H1 (cell line): ENCODE measurements at places on chromosomes 4 and X. TPM values are rescaled to one million over a fixed set of nuclear protein-coding genes. Genes with fewer than 3 reads are reported as not detected.

DNA sequence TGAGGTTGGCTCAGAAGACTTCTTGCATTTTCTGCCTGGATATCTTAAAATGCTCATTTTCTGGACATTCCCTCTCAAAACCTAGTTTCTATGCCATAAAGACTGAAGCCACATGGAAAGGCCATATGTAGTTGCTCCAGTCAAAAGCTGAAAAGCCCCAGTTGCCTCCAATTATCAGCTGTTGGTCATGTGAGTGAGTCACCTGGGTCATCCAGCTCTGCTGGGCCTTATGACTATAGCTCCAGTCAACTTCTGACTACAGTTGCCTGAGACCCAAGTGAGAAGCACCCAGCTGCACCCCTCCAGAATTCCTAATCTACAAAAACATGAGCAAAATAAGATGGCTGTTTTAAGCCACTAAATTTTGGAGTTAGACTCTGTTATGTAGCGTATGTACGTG, 41.9 kb downstream of the HELQ start:
- H3K4me3 ChIP-seq = no peak overlapping the region
- no peaks in the 10 kb centered on the region for H3K36me3 ChIP-seq
- no peak for DNase-seq

- peak; percentile 7 for DNase-seq
- H3K27me3 ChIP-seq = no peaks in the 10 kb centered on the region
- no peak overlapping the region for H3K4me3 ChIP-seq
- H3K27ac ChIP-seq = no peak overlapping the region
- H3K4me1 ChIP-seq = no peaks in the 10 kb centered on the region
Measured at GRCh38 chrX:105226499-105226898, 6.0 kb upstream of the TEX13A start.

Gene RHOXF2
- total RNA-seq = not detected in 2 replicates

- no peak overlapping the region for H3K4me3 ChIP-seq
- H3K27ac ChIP-seq = no peak overlapping the region
- H3K4me1 ChIP-seq = 0 out of 2 replicates have a peak, but pooled peaks cover 3% of the 10 kb centered on the region
- H3K27me3 ChIP-seq = no peaks in the 10 kb centered on the region; the same call in 1 of the 2 replicates
- no peak for DNase-seq
Measured at GRCh38 chr4:110902500-110902899, 279.6 kb upstream of the PITX2 start.

DNA sequence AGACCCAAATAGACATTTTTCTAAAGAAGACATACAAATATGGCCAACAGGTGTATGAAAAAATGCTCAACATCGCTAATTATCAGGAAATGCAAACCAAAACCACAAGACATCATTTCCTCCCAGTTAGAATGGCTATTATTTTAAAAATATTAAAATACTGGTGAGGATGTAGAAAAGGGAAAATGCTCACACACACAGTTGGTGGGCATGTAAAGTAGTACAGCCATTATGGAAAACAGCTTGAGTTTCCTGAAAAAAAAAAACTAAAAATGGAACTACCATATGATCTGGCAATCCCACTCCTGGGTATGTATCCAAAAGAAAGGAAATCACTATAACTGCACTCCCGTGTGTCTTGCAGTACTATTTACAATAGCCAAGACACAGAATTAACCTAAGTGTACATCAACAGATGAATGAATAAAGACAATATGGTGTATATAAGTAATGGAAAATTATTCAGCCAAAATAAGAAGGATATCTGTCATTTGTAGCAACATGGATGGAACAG, 128.9 kb upstream of the DKK2 start:
- no peak for DNase-seq
- no peaks in the 10 kb centered on the region for H3K36me3 ChIP-seq
- H3K4me1 ChIP-seq = no peaks in the 10 kb centered on the region
- H3K27ac ChIP-seq = no peak overlapping the region
- no peak overlapping the region for H3K4me3 ChIP-seq

DNA sequence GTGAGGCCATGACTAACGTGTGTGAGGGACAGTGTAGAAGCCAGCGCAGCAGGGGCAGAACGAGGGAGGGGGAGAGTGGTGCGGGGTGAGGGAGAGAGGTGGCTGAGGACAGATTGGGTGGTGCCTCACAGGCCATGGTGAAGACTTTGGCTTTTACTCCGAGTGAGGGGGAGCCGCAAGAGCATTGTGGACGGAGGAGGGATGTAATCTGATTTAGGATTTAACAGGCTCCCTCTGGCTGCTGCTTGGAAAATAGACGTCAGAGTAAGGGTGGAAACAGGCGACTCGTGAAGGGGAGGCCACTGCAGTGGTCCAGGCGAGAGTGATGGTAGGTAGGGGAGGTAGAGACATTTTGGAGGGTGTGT, 13.0 kb downstream of the PPP1R3F start:
- no peaks in the 10 kb centered on the region for H3K27me3 ChIP-seq
- no peak for DNase-seq
- no peaks in the 10 kb centered on the region for H3K4me1 ChIP-seq
- H3K36me3 ChIP-seq = no peaks in the 10 kb centered on the region
- H3K27ac ChIP-seq = no peak overlapping the region

DNA sequence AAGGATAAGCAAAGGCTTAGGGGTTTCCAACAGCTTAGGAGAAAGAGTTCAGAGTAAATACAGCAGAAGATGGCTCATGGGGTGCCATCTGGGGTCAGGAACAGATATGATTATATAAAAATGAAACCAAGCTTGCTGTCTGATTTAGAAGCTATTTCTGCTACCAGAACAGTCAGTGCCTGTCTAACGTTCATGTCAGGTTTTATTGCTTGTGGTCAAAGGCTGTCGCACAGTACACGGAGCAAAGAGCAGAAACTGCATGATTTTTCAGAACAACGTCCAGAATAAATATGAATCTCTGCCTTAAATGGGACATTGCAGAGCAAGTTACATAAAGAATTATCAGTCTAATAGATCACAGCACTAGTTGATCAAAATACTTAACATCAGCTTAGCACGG, 17.4 kb downstream of the CETN2 start:
- H3K27ac ChIP-seq = no peak overlapping the region
- no peak overlapping the region for H3K4me3 ChIP-seq
- no peaks in the 10 kb centered on the region for H3K27me3 ChIP-seq
- H3K36me3 ChIP-seq = no peaks in the 10 kb centered on the region

Gene STS
- 1.4 and 1.5 TPM in 2 replicates for total RNA-seq

Gene EREG
- total RNA-seq = not detected in 2 replicates

Gene HPGDS
- total RNA-seq = not detected in 2 replicates

Gene HTATSF1
- total RNA-seq = 46.4 and 49.3 TPM in 2 replicates
